Activated T-helper 1 cell treated with anti-CD3 and anti-CD28 coated beads, Interleukin-2, amount 50 U/mL, for 16 hours (primary cell): ENCODE measurements at places on chromosomes 5 and 9.
A peak's percentile ranks its signal among the peaks of the same experiment; 100 is the strongest.

DNA sequence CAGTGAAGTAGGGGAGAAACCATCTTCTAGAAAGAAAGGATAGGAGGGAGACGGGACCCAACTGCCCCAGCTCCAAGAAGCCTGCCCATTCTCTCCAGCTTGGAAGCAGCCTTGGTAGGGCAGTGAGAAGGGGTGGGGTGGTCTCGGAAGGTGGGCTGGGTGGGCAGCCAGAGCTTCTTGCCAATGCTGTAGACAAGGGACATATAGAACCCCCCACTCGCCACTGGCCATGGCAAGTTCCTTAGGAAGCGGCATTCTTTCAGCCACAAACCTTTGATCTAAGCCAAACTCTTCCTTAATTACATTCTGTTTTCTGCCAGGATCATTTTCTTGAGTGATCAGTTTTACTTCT, 90.2 kb downstream of the PSD2 start:
- no peak for DNase-seq

DNA sequence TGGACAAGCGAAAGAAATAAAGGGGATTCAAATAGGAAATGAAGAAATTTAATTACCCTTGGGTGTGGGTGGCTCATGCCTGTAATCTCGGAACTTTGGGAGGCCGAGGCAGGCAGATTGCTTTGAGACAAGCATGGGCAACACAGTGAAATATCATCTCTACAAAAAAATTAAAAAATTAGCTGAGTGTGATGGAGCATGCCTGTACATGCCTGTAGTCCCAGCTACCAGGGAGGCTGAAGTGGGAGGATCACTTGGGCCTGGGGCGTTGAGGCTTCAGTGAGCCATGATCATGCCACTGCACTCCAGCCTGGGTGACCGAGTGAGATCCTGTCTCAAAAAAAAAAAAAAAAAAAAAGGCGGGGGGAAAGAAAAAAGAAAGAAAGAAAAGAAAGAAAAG, 4.0 kb upstream of the RCL1 start:
- DNase-seq, result no peak

DNA sequence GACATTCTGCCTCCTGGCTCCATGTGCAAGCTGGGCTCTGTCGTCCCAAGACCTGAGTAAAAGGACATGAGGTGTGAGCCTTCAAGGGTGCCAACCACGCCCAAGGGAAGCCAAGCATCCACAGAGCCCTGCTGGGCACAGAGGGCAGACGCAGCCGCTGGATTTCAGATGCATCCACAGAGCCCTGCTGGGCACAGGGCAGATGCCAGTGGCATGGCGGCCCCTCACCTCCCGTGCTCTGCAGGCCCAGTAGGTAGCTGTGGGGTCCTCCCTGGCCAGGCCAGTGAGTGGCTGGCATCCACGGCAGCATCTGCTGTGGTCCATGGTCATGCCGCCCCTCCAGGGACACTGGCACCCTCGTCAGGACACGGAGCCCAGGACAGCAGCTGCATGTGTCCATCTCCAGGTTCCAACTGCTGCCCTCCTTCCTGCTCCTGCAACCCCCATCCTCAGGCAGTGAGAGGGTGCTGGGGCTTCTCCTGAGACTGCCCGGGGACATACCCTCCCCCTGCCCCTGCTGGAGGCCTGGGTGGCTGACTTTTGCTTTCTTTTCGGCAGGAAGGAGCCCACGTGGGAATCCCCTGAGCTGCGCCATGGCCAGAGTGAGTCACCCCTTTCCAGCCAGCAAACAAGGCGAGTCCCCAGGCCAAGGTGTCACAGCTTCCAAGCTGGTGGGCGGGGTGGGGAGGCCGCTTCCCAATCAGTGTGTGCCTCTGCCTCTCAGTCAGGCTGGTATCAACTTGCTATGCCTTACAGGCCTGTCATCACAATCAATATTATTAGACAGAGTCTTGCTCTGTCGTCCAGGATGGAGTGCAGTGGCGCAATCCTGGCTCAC, 4.0 kb upstream of the TRAF2 start:
- peak; percentile 80 for DNase-seq

DNA sequence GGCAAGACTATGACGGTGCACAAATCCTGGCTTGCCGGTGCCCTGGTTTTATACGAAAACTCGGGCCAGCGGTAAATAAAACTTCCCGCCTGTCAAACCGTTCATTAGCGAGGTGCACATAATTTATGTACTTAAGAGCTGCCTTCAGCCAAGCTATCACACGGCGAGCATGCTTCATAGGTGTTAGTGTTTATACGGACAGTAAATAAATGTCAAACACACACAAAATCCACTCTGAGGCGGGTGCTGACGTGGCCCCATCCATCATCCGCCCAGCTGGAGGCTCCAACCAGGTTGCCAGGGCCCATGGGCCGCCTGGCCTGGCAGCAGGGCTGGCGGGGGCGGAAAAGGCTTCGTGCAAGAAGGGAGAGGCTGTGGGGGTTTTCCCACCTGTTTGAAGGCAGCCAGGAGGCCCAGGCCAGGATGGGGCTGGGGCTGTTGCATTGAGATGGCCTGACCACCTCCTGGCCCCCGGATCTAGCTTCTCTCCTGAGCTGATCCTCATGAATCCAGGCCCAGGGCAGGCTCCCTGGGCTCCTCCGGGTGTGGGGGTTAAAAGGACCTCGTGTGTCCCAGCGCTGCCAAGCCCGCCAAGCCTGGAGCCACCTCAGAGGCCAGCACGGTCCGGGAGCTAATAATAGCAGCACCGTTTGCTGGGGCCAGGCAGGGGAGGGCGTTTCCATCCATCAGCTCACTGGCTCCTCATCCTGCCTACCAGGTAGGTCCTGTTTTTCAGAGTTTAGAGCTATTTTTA, 43.2 kb downstream of the BARX1 start:
- DNase-seq, result no peak

DNA sequence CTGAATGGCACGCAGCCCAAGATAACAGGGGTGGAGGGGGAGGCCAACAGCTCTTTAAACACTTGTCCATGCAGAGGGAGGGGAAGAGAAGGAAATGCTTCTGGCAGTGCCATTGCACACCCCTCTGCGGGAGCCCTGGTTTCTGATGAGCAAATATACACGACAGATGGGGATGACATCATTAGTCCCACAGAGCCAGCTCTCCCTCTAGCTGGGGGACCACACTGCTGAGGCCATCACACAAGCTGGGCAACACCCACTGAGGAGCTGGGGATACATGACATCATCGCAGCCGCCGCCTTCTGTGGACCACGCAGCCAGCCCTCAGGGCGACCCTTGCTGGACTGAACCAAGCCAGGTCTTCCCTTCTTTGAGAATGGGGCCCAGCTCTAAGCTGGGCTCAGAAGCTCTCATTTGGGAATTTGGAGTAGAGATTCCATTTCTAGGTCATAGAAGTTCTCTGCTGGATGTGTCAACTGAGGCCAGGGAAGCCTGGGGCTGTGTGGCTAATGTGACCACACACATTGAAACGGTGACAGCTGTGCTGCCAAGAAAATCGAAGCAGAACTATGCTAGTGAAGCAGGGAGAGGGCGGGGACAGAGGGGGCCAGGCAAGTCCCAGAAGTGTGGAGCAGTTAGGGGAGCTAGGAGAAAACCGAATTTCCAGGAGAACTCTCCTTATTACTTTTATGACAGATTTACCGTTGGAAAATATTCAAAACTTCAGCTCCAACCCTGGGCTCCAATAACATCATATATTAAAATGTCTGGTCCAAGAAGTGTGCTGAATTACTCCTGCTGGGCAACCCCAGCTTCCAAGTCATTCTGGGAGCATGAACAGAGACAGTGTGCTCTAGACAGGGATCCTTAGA, 79.5 kb downstream of the PRRT1B start:
- no peak for DNase-seq
